ENCODE measurements at places on chromosomes 3 and 15. TPM values are rescaled to one million over a fixed set of nuclear protein-coding genes. Genes with fewer than 3 reads are reported as not detected.

GRCh38 chr3:135532021-135532420, 433.5 kb upstream of the PPP2R3A start:
- DNase-seq, result no peak

DNA sequence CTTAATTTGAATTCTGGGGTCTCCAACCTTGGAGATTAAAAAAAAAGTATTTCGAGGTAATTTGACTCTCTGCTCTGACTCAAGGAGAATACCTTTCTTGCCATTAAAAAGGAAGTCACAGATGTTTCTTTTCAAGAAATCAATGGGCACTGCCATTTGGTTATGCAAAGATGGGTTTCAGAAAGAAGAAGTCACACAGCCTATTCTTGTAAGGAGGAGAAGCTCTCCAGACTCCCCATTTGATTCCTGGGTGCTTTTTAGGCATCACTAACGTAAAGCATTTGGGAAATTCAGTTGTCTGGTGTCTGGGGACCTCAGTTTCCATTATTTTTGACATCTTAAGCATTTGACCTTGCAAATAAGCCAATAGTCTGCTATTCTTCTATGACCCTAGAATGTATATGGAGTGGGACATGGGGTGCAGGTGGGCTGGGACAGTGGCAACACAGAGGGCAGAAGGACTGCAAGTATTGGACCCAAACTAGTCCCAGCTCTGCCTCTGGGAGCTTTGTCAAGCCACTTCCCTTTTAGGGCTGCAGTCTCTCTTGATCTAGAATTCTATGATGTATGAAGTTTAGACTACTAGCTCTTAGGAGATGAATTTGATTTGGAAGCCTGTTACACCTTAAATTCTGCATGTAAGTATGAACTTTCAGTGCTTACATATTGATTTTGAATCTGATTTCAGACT, 27.8 kb downstream of the IL5RA start:
- no peak for DNase-seq

DNA sequence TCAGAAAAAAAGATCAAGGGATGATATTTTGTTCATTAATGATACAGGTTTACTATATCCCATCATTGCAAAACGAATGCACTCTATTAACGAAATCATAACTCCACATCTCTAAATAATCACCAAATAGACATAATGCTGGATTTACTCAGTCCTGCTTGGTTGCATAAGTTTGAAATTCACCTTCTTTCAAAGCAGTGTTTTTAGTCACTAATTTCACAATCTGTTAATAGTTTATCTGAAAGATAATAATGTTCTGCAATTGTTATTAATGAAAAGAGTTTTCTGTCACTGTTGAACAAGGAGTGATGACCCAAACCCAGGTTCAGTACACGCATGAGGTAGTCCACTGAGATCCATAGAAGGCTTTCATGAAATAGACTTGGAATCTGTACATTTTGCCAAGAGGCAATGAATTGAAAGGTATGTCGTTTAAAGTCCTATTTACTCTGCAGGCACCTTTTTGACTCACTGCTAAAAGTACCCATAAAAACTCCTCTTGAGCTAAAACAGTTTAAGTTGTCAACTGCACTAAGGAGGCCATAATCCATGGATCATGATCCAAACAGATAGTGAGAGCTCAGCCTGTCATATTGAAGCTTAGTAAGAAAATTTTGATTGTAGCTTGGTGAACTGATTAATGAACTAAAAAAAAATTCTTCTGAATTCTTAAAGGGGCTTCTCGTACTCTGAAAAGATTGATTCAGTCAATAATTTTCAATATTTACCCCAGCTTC, 75.6 kb upstream of the MBNL1 start:
- no peak for DNase-seq

GRCh38 chr3:108755686-108756085, 1.5 kb downstream of the RETNLB start:
- no peak for DNase-seq

- DNase-seq, result no peak
Observed at GRCh38 chr15:44081026-44082013, 113.8 kb downstream of the FRMD5 start.

- DNase-seq, result no peak
Observed at GRCh38 chr3:59115364-59116232, 65.8 kb upstream of the CFAP20DC start.

DNA sequence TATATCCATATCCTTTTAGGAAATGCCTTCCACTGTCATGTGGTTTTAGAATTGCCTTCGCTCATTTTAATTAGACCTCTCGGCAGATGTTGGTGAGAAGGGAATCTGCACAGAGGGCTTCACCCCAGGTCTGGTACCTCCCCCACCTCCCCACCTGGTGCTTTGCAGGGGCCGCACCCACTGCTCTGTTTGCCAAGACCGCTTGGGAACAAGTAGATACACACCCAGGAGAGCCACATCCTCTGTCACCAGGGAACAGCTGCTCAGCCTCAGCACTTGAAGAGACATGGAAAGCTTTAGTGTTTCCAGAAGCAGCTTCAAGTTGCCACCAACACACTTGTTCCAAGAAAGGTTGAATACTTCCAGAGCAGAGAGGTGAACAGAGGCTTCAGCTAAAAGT, 21.8 kb downstream of the LRRC31 start:
- no peak for DNase-seq

DNA sequence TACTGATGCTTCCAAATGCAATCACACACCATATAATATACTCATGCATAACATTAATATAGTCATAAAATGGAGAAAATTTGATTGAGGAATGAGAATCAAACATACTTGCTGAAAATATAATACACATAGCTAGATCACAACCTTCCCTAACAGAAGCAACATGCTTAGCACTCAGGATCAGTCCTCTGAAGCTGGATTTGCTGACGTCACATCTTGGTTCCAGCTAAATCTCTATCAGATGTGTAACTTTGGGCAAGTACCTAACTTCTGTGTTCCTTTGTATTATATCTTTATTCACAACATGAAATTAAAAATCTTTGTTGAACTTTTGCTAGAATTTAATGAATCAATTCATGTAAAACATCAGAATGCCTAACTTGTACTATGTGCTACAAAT, 263.5 kb downstream of the ZNF385D start:
- no peak for DNase-seq

- no peak for DNase-seq
Observed at GRCh38 chr3:40624189-40624769, 99.5 kb downstream of the ZNF621 start.

GRCh38 chr3:61772456-61772855, 211.1 kb downstream of the PTPRG start:
- no peak for DNase-seq

- no peak for DNase-seq
Observed at GRCh38 chr3:36135863-36136262, 244.4 kb upstream of the STAC start.

Gene DNAJA4
- polyA plus RNA-seq, result 34.8 TPM

Gene TUSC7
- not detected for polyA plus RNA-seq

Gene PRSS50
- 1.1 TPM for polyA plus RNA-seq

Gene SLC9C1
- polyA plus RNA-seq, result 0.47 TPM

Measured in left renal cortex interstitium (tissue), 4 donors.